Activated CD4-positive, alpha-beta T cell treated with anti-CD3 and anti-CD28 coated beads for 36 hours (primary cell): ENCODE measurements at places on chromosomes 3 and 15.

DNA sequence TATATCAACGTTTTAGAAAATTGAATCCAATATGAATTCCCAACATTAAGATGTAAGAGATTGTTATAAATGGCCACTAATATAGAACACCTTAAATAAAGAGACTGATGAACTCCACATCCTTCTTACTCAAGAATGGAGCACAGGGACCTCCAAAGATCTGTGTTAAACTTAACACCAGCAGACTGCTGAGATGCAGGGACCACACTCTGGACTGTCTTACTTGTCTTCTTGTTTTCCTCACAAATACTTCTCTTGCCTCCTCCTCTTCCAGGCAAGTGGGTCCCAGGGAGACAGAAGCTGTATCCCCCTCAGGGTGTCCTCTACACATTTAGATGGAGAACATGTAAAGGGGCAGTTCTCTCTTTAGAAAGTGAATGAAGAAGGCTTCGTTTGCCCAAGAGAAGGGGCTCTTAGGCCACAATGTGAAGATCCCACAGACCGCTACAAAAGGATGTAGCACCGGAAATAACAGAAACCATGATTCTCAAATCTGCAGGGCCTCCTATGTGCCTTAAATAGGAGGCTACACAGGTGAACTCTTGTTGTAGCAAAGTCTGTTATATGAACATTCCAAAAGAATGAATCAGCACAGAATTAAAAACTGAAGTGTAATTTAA lies 52.2 kb downstream of the SATB1 start:
- DNase-seq = no peak

DNA sequence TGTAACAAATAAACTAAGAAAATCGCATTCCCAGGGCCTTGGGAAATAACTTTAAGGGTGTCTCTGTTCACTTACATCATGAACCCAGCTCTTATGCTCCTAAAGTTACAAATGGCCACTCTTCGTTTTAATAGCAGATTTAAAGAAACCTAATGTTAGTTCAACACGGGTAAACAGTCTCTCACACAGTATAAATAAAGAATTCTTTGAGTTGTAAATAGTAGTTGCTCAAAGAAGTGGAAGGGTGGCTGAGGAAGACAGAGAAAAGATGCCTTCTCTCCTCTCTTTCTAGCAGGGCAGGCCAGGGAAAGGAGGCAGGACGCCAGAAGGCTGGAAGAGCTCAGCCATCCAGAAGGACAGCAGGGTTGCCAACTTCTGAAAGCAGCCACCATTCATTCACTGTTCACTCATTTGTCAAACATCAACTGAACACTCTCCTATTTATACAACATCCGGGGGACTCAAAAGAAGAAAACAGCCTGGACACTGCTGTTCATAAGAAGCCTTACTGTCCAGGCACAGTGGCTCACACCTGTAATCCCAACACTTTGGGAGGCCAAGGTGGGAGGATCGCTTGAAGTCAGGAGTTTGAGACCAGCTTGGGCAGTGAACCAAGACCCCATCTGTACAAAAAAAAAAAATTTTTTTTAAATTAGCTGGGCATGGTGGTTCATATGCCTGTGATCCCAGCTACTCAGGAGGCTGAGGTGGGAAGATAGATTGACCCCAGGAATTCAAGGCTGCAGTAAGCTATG lies 47.3 kb downstream of the WWTR1 start:
- DNase-seq = no peak

DNA sequence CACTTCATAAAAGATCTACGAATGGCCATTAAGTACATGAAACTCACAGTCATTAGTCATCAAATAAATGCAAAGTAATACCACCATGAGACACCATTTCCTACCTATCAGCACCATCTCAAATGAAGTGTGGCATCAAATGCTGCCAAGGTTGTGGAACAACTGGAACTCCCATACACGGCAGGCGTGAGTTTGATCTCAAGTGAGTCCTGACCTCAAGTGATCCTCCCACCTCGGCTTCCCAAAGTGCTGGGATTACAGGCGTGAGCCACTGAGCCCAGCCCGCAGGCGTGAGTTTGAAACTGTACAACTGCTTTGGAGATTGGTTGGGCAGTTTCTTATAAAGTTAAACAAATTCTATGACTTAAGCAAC lies 28.8 kb upstream of the HDAC11 start:
- no peak for DNase-seq

GRCh38 chr3:65761446-65762234 lies 277.1 kb downstream of the MAGI1 start:
- DNase-seq = no peak

DNA sequence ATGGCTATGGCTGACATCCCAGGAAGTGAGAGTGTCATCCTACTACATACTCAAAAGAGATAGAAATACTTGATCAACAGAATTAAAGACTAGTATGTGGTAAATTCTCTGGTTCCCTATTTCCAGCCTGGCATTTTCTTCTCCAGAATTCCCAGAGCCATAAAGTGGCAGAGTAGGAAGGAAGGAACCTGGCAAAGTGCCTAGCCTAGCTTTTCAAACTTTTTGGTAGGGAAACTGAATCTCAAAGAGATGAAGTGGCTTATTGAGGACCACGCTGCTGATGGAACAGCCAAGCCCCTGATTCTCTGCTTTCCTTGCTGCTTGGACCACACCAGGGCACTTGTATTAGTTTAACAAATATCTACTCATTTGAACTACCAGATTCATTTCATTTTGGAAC lies 312.4 kb upstream of the RORA start:
- no peak for DNase-seq
